ENCODE measurements at places on chromosomes 11 and 22.
A peak's percentile ranks its signal among the peaks of the same experiment; 100 is the strongest.

DNA sequence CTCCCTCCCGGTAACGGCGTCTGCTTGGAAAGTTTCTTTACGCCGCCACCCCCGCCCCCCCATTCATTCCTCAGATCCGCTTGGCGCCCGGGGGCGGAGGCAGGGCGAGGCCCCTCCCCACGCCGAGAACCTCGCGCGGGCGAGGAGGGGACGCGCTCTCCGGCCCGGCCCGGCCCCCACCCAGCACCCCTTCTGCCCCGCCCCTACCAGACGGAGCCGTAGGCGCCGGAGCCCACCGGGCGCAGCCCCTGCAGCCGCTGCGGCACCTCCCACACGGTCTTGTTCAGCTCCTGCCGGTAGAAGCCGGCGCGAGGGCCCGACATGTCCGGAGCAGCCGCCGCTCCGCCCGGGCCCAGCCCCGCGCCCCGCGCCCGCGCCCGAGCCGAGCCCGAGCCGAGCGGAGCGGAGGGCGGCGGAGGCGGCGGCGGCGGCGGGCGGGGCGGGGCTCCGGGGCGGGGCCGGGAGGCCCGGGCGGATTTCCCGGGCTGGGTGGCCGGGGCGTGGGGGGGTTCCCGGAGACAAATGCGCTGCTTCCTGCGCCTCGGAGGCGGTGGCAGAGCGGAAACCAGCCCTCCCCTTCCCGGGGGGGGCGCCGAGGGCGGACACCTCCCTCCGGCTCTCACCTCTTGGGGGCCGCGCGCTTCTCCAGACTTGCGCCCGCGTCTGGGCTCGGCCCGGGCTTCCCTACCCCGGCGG lies at the start of gene MAPK11:
Gene MAPK11 (minus strand): TSS at position 411 of the 696 bp plus-strand sequence. CDS start 88 bp downstream, at position 323.
- peak; percentile 77 for DNase-seq

- no peak for DNase-seq
Observed at GRCh38 chr11:46718155-46719019, 626 bp upstream of the F2 start.

GRCh38 chr11:67662142-67662834 lies 11.8 kb upstream of the ACY3 start:
- DNase-seq: no peak

- peak; percentile 22 for DNase-seq
Observed at GRCh38 chr22:20111045-20111688, 4.7 kb upstream of the RANBP1 start.

- no peak for DNase-seq
Observed at GRCh38 chr11:128814856-128815705, 52.0 kb downstream of the KCNJ1 start.

DNA sequence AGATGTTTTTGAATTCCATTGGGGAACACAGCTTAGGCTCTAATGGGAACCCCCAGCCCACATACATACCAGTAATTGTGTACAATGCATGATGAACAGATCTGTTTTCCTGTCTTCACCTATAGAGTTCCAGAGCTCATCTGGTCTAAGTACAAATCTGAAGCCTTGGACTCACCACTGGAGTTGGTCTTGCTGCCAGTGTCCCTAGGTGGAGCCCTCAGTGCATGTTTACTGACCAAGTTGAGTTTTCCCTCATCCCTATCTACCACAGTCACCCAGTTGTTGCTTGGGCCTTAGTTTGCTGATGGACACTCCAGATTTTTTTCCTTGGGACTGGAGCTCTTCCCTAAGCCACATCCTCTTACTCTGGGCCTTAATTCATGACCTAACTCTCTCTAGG lies 159.2 kb upstream of the DDI1 start:
- no peak for DNase-seq

DNA sequence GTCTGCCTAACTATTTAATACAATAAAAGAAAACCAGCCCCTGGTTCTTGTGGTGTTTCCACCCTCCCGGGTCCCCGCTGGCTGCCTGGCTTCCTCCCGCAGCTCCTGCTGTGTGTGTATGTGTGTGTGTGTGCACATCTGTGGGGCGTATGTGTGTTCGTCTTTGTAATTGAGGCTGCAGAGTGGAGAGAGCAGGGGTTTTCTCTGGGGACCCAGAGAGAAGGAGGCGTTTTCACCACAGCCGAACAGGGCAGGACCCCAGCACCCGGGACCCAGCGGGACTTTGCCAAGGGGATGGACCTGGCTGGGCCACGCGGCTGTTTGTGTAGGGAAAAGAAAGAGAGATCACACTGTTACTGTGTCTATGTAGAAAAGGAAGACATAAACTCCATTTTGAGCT lies 42.7 kb downstream of the IGLL1 start:
- DNase-seq: no peak

DNA sequence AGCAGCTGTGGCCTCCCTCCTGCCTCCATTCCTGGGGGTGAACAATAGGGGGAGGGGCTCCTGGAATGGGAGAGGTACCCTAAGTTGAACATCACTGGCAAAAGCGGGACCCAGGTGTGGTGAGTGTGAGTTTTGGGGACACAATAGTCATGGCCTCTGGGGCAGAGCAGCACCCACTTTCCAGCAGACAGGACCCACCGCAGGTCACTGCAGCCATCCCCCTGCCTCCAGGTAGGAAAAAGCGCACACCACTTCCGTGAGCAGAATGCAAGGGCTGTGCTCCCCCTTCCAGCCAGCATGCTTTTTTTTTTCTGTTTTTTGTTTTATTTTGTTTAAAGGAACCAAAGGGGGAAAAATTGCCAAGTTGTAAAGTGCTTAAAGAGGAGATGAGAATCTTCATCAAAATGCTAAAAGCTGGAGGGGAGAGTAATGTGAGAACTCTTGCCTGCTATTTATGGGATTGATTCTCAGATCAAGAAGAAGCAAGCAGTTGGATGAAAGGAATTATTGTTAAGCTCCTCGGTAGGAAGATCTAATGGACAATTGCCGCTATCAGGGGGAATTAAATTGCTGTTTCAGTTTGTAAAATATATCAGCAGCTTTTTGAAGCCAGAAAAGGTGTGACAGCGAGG lies 152.9 kb downstream of the FEZ1 start:
- no peak for DNase-seq

- no peak for DNase-seq
Observed at GRCh38 chr11:57164317-57164716, 17.4 kb upstream of the LRRC55 start.

- no peak for DNase-seq
Observed at GRCh38 chr22:30490399-30490798, 15.1 kb downstream of the SEC14L4 start.

GRCh38 chr11:123570939-123571580 lies 83.4 kb downstream of the SCN3B start:
- no peak for DNase-seq

- DNase-seq: no peak
Observed at GRCh38 chr11:5339771-5340322, 3.5 kb downstream of the OR51B5 start.

DNA sequence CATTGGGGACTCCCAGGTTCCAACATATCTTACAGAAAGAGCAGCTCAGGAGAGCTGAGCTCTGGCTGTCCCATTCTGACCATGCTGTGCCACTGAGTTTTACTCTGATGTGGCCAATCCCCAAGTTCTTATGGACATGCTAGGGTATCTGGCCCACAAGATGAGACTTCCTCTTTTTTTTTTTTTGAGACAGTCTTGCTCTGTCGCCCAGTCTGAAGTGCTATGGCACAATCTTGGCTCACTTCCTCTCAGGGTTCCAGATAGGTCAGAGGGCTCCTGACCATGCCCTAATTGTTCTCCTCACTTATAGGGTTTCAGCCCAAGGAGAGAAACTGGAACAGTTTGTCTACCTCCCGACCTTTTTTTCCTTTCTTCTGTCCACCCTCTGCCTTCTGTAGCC lies 152.3 kb upstream of the CCDC90B start:
- DNase-seq: no peak

- no peak for DNase-seq
Observed at GRCh38 chr11:130160498-130161155, 1.0 kb downstream of the ST14 start.

DNA sequence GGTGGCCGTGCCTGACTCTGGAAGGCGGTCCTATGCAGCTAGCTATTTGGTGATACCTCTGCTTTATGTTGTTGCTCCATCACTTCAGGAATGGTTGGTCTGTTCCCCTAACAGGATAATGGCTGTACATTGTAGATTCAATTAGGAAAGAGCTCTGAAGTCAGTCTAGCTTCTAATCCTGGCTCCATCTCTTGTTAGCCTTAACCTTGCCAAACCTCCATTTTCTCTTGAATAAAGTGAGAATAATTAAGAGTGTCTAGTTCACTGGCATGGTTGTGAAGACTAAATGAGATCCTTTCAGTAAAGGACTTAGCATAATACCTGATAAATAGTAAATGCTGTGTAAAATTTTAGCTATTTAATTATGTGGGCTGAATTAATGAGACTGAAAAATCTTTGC lies 262.5 kb upstream of the ARHGAP20 start:
- DNase-seq: no peak

DNA sequence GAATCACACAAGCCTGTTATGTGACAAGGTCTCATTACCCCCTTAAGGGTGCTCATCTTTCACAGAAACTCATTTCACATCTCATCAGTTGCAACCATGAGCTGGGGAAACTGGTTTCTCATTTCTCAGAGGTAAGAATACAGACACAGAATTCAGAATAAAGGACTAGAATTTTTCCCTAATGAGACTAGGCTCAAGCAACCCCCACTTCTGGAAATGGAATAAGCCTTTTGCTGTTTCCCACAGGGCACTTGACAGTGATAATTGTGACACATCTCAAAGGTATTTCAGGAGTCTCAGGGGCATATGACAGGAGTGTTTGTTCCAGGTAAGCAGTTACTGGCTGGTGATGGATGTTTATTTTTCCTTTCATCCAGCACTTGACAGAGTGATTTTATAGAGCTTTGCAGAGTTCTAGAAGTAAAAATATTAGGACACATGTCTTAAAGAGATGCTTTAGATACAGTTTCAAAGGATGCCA lies 112.9 kb upstream of the DDI1 start:
- DNase-seq: no peak

DNA sequence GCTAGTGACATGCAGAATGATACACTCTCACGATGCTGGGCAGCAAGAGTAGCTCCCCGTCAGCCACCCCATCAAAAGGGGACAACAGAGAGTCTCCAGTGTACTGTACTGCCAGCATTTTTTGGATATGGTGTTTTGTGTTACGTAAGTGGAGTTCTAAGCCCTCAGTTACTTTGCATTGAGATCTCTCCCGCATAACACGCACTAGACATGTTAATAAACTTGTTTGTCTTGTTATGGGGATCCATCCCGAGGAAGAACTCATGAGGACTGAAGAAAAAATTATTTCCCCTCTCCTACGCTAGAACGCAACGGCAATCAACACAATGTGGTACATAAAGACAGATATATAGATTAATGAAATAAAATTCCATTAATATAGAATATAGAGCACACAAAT lies 24.2 kb downstream of the NCAPD3 start:
- DNase-seq: no peak

DNA sequence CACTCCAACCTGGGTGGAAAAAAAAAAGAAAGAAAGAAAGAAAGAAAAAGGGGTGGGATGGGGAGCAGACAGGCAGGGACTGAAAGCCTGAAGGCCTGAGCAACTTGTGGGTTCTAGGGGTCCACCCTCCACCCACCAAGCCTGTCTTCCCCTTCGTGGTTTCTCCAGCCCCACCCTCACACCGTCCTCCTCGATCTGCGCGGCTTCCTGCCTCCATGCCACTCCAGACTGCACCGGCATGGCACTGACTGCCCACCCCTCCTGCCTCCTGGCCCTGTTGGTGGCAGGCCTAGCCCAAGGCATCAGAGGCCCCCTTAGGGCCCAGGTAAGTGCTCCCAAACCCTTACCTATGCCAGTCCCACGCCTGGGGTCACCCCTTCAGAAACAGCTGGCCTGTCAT lies at the start of gene CTSW:
Gene CTSW (plus strand): TSS at position 221 of the 400 bp plus-strand sequence. CDS start 18 bp downstream, at position 239.
- peak; percentile 38 for DNase-seq

DNA sequence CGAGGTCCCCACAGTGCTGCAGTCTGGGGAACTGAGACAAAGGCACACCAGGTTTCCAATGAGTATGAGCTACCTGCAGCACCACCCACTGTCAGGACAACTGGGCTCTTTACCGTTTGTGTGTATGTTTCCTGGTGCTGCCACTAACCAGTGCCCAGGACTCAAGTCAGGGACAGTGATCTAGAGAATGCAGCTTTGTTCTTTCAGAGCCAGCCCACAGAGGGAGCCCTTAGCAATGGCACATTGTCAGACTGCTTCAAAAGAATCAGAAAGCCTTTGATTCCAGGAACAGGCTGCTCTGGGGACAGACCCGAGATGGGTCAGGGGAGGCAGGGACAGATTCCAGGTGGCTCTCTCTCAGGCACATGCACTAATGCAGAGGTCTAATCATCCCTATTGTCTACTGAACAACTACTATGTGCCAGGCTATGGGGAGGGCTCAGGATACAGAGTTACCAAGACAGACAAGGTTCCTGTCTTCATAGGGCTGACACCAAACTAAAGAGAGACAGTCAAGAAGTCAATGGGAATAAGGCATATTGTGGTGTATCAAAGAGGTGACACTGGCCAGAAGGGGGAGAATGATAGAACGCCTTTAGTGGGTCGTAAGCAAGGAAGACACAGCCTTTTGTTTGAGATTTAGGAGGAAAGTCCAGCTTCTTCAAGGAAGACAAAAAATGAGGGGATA lies 103.7 kb downstream of the VPREB1 start:
- no peak for DNase-seq

GRCh38 chr11:11858676-11859075 lies 16.9 kb downstream of the USP47 start:
- no peak for DNase-seq

DNA sequence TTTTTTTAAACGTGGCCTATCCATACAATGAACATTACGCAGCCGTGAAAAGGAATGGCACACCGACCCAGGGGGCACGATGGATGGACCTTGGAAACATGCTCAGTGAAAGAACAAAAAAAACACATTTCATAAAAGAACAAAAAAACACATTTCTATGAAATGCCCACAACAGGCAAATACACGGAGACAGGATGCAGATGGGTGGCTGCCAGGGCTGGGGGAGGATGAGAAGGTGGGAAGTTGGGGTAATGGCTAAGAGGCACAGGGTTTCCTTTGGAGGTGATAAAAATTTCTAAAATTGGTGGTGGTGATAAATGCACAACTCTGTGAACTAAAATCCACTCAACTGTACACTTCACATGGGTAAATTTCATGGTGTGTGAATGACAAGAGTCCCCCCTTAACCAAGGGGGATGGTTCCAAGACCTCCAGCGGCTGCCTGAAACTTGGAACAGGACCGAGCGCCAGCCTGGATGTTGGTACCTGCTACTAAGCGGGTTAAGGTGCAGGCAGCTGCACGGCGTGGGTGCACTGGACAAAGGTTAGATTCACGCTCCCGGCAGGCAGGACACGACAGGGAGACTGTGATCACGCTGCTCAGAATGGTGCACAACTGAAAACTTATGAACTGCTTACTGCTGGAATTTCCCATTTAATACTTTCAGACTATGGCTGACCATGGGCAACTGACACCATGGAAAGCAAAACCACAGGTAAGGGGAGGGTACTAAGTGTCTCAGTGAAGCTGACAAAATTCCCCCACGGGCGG lies 16.5 kb downstream of the BRD1 start:
- DNase-seq: no peak

- DNase-seq: peak; percentile 57
Observed at GRCh38 chr22:23763579-23763945, 772 bp downstream of the C22orf15 start.

DNA sequence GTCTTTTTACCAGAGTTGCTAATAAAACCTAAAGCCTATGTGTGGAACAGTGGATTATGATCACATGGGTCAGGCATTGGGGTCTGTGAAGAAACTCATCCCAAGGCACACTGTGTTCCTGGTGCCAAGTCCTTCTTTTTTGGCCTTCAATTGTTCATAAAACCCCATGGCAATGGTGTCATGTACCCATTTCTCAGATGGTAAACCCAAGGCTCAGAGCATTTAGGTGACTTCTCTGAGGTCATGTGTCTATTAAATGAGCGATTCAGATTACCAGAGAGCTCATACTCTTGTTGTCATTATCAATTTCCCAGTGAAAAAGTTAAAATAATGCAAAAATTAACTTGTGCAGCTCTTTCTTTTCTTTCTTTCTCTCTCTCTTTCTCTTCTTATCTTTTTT lies 272.8 kb upstream of the SYN3 start:
- no peak for DNase-seq

Data from activated naive CD4-positive, alpha-beta T cell treated with Interleukin-2 at 50 U/mL for 16 hours (primary cell).